Left lung (tissue), 14 donors: ENCODE measurements at places on chromosomes 4 and X.

- DNase-seq = no peak
Observed at GRCh38 chr4:72442715-72443114, 126.3 kb downstream of the ADAMTS3 start.

- no peak for DNase-seq
Observed at GRCh38 chrX:100358766-100359165, 51.3 kb downstream of the PCDH19 start.

DNA sequence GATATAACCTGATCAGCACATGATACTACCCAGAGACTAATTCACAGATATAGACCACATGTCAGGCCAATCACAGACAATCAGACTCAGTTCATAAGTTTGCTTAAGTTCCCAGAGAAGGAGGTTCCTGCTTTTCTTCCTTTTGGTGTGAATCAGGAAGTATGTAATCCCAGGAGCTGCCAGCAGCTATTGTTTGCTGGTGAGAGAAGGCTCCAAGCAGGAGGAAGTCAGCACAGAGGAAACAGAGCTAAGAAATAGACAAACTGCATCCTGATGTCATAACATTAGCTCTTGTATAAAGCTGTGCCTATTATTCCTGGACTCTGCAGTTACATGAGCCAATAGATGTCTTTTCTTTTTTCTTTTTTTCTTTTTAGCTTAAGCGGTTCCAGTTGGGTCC lies 50.9 kb downstream of the UCHL1 start:
- DNase-seq = peak; percentile 23

- DNase-seq = no peak
Observed at GRCh38 chr4:140706665-140707064, 49.5 kb downstream of the TBC1D9 start.

GRCh38 chr4:181819946-181820345 lies 423.3 kb upstream of the TENM3 start:
- peak; percentile 68 for DNase-seq

GRCh38 chr4:38322714-38323113 lies 341.3 kb upstream of the KLF3 start:
- no peak for DNase-seq

DNA sequence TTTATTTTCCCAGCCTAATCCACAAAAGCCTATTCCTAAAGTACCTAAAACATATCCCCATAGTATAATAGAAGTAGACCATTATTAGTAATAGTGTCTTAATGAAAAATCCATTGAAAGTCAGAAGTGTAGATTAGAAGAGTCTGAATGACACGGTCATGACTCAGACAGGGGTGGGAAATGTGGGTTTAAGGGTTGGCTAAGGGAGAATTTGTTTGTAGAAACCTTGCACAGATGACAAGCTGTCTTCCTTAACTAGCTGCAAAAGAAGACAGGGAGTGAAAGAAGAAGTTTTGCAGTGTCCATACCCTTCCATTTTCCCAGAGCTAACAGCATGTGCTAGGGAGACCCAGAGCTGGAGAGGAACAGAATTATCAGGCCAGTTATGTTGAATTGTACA lies 242.7 kb upstream of the ETNPPL start:
- DNase-seq = no peak

- no peak for DNase-seq
Observed at GRCh38 chrX:148535639-148536038, 35.2 kb downstream of the AFF2 start.

GRCh38 chr4:4677556-4678522 lies 136.0 kb upstream of the STX18 start:
- DNase-seq = no peak

DNA sequence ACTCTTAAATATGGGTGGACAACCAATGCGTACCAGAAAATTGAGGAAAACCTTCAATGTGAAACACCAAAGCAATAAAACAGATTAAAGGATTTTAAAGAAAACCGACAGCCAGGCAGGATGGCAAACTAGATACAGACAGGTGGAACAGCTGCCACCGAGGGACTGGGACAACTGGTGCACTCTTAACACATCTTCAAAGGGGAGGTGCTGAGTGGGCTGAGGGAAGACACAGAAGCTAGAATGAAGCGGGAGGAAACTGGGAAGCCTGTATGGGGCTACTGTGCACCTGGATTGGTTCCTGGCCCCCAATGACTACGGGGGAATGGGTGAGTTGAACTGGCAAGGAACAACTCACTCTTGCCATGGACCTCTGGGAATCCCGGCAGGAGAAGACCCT lies 20.7 kb downstream of the ZNF280C start:
- no peak for DNase-seq

GRCh38 chr4:110615353-110616237 lies 7.3 kb downstream of the PITX2 start:
- no peak for DNase-seq

- DNase-seq = peak; percentile 2
Observed at GRCh38 chrX:71870208-71871098, 40.2 kb upstream of the NHSL2 start.
